ENCODE measurements at places on chromosomes 2 and 18. TPM values are rescaled to one million over a fixed set of nuclear protein-coding genes. Genes with fewer than 3 reads are reported as not detected.
A peak's percentile ranks its signal among the peaks of the same experiment; 100 is the strongest.

DNA sequence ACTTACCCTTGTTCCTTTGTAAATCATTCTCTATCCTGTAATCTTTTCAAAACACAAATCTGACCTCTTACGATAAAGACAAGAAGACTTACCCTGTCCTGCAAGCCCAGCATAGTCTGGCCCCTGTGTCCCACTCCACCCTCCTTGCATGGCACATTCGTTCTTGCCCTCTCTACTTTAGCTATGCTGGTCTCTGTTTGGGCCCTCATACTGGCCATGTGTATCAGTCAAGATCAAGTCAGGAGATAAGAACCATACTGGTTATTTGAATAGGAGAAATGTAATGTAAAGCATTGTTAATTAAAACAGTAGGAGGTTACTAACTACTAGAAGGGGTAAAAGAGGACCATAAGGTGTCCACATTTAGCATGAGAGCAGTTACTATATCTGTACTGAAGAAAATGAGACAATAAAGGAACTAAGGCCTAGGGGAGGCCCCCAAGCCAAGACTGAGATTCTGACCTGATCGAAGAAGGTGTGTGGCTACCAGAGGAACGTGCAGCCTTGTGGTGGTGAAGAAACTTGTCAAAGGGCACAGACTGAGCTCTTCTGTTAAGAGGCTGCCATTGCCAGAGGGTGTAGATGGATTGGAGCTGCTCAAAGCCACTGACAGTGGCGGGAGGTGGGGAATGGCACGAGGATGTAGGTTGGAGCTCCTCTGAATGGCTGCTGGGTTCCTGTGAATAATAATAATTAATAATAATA lies 80.8 kb downstream of the KCTD18 start:
- no peak for DNase-seq
- peaks cover 6% of the 10 kb centered on the region for H3K36me3 ChIP-seq
- no peak overlapping the region for H3K27ac ChIP-seq
- no peaks in the 10 kb centered on the region for H3K27me3 ChIP-seq
- H3K4me3 ChIP-seq = no peak overlapping the region

DNA sequence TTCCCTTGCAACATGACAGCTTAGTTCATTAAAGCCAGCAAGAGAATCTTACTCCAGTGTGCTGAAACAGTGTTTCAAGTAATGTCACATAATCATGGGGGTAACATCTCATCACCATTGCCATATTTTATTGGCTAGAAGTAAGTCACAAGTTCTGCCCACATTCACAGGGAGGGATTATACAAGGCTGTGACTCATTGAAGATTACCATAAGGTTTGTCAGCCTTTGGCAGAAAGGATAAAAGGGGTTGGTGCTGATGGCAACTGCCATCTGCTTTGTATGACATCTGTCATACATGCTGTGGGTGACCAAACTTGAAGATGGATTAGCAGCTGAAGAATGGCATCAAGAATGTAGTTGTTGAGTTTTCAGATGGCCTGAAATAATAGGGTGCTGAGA lies 61.2 kb downstream of the KCNE4 start:
- H3K4me3 ChIP-seq = no peak overlapping the region
- H3K27ac ChIP-seq = no peak overlapping the region
- no peak for DNase-seq
- no peaks in the 10 kb centered on the region for H3K36me3 ChIP-seq
- H3K4me1 ChIP-seq = no peaks in the 10 kb centered on the region

- no peaks in the 10 kb centered on the region for H3K27me3 ChIP-seq
- no peak for DNase-seq
- no peak overlapping the region for H3K27ac ChIP-seq
- H3K36me3 ChIP-seq = no peaks in the 10 kb centered on the region
These were observed 12.8 kb upstream of the PLA2R1 start for GRCh38 chr2:160075171-160075570.

DNA sequence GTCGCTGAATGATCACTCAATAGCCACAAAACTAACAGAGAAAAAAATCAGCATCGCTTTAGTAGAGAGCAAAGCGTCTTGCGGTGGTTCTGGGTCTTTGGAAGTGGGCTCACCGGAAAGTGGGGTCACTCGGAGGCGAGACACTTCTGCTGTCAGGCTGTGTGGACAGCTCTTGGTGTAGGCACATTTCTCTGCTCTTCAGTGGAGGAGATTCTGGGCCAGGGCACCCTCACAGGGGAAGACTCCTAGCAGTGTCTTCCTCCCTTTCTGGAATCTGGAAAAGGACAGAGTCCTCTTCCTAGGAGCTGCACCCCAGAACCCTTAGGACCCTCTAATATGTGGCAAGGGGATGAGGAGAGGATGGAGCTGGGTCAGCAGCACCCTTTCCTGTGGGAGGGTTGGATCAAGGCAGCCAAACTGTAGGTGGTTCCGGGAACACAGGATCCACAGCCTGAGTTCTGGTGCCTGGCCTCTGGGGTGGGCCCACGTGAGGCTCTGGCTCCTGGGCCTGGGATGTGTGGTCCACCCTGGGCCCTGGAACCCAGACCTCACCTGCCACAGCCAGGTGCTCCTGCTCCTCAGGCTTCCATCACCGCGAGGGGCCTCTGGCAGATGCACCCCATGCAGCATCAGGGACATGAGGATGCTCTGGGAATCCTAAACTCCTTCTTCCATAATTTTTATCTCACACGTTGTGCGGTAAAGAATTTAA lies 25.1 kb downstream of the GPR35 start:
- H3K27me3 ChIP-seq = no peaks in the 10 kb centered on the region
- H3K4me3 ChIP-seq = no peak overlapping the region
- no peak overlapping the region for H3K27ac ChIP-seq
- no peaks in the 10 kb centered on the region for H3K36me3 ChIP-seq

- H3K27ac ChIP-seq = no peak overlapping the region
- no peak overlapping the region for H3K4me3 ChIP-seq
- H3K27me3 ChIP-seq = no peaks in the 10 kb centered on the region
- no peak for DNase-seq
- no peaks in the 10 kb centered on the region for H3K36me3 ChIP-seq
These were observed 245.4 kb downstream of the INSIG2 start for GRCh38 chr2:118333664-118334063.

- no peak overlapping the region for H3K4me3 ChIP-seq
- peak; percentile 51 for DNase-seq
- H3K36me3 ChIP-seq = no peaks in the 10 kb centered on the region
- H3K27ac ChIP-seq = no peak overlapping the region
These were observed 16.6 kb downstream of the NIF3L1 start for GRCh38 chr2:200905618-200906296.

- no peak overlapping the region for H3K4me3 ChIP-seq
- DNase-seq = no peak
- H3K36me3 ChIP-seq = no peaks in the 10 kb centered on the region
These were observed 232.2 kb downstream of the GULP1 start for GRCh38 chr2:188523919-188524318.

GRCh38 chr2:47655563-47655880 lies 127.4 kb upstream of the MSH6 start:
- DNase-seq = no peak
- no peak overlapping the region for H3K4me3 ChIP-seq
- no peaks in the 10 kb centered on the region for H3K36me3 ChIP-seq
- no peaks in the 10 kb centered on the region for H3K27me3 ChIP-seq
- no peaks in the 10 kb centered on the region for H3K4me1 ChIP-seq
- no peak overlapping the region for H3K27ac ChIP-seq

GRCh38 chr2:208306291-208306690 lies 40.2 kb downstream of the PIKFYVE start:
- no peak overlapping the region for H3K27ac ChIP-seq
- no peaks in the 10 kb centered on the region for H3K4me1 ChIP-seq
- no peak for DNase-seq
- no peak overlapping the region for H3K4me3 ChIP-seq
- H3K36me3 ChIP-seq = no peaks in the 10 kb centered on the region

DNA sequence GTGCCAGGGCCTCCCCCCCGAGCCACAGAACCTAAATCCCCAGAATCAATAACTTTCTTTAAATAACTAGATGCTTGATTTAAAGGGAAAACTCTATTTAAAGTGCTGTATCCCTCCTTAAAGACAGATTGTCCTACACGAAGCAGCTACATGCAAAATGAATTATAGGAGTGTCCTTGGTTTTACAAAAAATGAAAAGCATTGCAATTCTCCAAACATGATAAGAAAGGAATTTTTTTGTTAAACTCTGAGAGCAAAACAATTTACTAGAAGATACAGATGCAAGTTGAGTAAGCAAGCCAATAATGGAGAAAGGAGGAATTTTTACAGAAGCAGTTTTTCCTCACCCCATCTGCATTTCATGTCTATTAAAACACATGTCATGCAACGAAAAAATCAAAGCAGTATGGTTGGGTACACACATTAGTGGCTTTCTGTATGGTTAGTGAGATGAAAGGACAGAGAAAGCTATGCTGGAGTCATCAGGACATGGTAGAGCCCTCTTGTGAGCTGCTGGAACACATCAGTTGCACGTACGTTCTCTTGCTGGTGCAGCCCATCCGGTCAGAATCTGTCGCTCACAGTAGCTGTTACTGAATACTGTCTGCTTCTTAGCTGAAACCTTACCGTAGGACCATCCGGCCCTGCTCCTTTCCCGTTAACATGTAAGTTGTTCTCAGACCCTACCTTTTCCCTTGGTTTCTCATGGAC lies 25.9 kb upstream of the STEAP3 start:
- H3K4me1 ChIP-seq = no peaks in the 10 kb centered on the region
- DNase-seq = no peak
- no peaks in the 10 kb centered on the region for H3K27me3 ChIP-seq
- no peak overlapping the region for H3K4me3 ChIP-seq
- no peaks in the 10 kb centered on the region for H3K36me3 ChIP-seq

- H3K4me3 ChIP-seq = no peak overlapping the region
- no peaks in the 10 kb centered on the region for H3K27me3 ChIP-seq
- no peak for DNase-seq
- no peaks in the 10 kb centered on the region for H3K4me1 ChIP-seq
These were observed 4.1 kb upstream of the RBM45 start for GRCh38 chr2:178108176-178108575.

GRCh38 chr18:60555625-60556024 lies 183.1 kb upstream of the MC4R start:
- no peak for DNase-seq
- no peaks in the 10 kb centered on the region for H3K27me3 ChIP-seq
- no peak overlapping the region for H3K4me3 ChIP-seq
- H3K27ac ChIP-seq = no peak overlapping the region
- H3K4me1 ChIP-seq = no peaks in the 10 kb centered on the region

DNA sequence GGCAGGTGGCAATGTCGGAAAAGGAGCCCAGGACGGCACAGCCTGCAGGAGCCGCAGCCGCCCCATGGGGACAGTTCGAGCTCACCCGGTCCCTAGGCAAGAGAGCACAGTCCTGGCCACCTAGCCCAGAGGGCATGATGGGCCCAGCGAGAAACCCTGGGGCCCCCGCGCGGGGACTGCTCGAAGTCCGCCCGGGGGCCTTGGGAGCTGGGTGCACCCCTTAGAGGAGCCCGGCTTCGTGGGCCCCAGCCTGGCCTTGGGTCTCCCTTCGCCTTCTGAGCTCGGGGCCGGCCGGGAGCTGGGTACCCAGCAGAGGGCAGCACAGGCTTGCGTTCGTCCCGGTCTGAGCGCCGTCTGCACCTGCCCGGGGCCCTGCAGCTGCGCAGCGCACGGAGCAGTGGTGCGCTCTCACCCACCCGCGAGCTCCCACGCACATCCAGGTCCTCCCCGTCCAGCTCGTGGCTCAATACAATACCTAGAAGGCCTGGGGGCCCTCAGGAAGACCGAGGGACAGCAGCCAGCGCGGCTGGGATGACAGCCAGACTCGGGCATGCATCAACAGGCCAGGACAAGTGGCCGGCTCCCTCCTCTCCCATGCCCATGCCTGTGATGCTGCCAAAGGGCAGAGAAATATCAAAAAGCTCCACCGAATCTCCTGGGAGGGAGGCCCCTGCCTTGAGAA lies 96.2 kb upstream of the ZNF532 start:
- H3K27ac ChIP-seq = no peak overlapping the region
- DNase-seq = peak; percentile 66
- no peaks in the 10 kb centered on the region for H3K4me1 ChIP-seq
- H3K36me3 ChIP-seq = no peaks in the 10 kb centered on the region
- no peak overlapping the region for H3K4me3 ChIP-seq

GRCh38 chr2:183059561-183059960 lies 19.0 kb upstream of the DUSP19 start:
- H3K36me3 ChIP-seq = no peaks in the 10 kb centered on the region
- H3K4me1 ChIP-seq = no peaks in the 10 kb centered on the region
- no peak overlapping the region for H3K27ac ChIP-seq

DNA sequence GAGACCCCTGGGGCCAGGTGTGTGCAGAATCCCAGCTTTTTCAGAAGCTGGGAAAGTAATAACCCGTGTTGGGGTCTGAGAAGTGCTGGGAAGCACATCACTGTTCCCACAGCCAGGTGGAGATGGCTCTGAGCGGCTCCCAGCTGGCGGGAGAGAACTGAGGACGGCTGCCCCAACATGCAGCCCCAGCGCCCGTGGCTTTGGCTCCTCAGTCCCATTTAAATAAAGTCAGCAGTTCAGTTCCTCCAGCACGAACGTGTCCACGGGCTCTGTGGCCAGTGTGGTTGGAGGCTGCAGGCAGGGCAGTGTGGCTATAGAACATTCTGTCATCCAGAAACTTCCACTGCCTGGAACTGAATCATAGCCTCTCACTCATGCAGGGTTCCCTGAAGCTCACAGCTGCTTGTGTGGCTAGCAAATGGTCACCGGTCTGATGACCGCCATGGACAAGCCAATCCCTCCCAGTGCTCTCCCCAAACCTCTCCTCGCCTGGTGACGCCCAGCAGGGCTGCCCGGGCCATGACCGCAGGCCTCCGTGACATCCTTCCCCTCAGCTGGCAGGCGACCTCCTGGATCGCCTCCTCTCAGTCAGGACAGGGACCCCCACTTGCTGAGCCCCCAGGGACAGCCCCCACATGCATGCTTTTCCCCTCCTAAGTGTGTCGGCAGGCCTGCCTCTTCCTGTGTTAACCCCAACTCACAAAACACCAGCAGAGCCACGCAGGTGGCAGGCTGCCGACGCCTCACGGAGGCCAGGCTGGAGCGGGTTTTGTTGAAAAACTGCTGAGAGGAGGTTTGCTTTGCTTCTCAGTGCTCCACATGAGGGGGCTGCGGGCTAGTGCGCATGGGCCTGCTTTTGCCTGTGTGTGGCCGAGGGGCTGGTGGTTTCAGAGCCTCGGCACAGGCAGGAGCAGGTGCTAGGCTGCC lies 1.3 kb downstream of the RTP5 start:
- H3K4me3 ChIP-seq = no peak overlapping the region
- H3K36me3 ChIP-seq = no peaks in the 10 kb centered on the region
- no peaks in the 10 kb centered on the region for H3K27me3 ChIP-seq
- no peak for DNase-seq
- peaks cover 6% of the 10 kb centered on the region for H3K4me1 ChIP-seq

DNA sequence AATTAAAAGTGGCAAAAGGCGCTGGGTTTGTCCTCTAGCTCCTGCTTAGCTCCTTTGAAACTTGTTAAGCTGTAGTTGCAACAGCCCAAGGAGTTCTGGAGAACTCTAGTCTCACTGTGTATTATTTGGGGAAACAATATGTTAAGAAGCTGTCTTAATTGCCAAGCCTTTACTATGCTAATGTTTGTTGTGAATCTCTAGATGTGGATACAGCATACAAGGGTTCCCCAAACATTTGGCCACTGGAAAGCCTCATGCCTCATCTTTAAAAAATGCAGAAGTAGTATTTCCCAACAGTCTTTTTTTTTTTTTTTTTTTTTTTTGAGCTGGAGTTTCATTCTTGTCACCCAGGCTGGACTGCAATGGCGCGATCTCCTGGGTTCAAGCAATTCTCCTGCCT lies 236.7 kb downstream of the PRKCE start:
- no peaks in the 10 kb centered on the region for H3K27me3 ChIP-seq
- DNase-seq = no peak

The PIAS2 gene
- 48.1 TPM for total RNA-seq

The TOGARAM2 gene
- 0.61 TPM for total RNA-seq

The MAP2 gene
- total RNA-seq = 4.9 TPM

The IL1RL1 gene
- total RNA-seq = 12.3 TPM

The ACVR1 gene
- 45.1 TPM for total RNA-seq

The ACP1 gene
- total RNA-seq = 139 TPM

The RAB6C gene
- not detected for total RNA-seq

The MATN3 gene
- 1.3 TPM for total RNA-seq

The REEP1 gene
- total RNA-seq = 16.1 TPM

The GATA6 gene
- total RNA-seq = 28.6 TPM

The NGEF gene
- 18.4 TPM for total RNA-seq
